ENCODE measurements at places on chromosomes 16 and 17.

DNA sequence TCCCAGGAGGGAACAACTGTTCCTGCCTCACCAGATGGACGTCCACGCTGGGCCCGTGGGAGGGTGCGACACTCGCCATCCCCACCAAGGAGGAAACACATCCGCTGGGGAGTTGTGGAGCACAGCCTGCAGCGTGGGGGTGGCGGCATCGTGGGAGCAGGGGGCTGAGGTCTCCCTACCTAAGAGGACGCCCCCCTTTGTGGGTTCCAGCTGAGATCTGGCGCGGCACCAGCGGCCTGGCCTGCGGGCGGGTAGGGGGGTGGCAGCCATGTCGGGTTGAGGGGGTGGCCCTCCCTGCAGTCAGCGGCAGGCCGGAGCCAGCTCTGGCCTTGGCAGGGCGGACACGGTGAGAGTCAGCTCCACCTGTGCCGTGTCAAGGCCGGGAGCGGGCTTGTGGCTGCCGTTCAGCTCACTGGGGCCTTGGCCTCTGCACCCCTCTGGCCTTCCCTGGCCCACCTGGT lies 116.7 kb upstream of the CIBAR2 start:
- DNase-seq: no peak

- no peak for DNase-seq
Observed at GRCh38 chr17:17706140-17707060, 25.1 kb downstream of the RAI1 start.

GRCh38 chr17:67931227-67931626 lies 65.0 kb downstream of the C17orf58 start:
- DNase-seq: no peak

GRCh38 chr17:72405662-72406230 lies 284.9 kb downstream of the SOX9 start:
- DNase-seq: no peak

GRCh38 chr16:89550421-89551007 lies 10.0 kb upstream of the RPL13 start:
- DNase-seq: no peak
